Erythroblast (primary cell): ENCODE measurements at places on chromosomes 5 and 9.

GRCh38 chr9:110186254-110186653 lies 21.7 kb downstream of the C9orf152 start:
- no peak for DNase-seq

DNA sequence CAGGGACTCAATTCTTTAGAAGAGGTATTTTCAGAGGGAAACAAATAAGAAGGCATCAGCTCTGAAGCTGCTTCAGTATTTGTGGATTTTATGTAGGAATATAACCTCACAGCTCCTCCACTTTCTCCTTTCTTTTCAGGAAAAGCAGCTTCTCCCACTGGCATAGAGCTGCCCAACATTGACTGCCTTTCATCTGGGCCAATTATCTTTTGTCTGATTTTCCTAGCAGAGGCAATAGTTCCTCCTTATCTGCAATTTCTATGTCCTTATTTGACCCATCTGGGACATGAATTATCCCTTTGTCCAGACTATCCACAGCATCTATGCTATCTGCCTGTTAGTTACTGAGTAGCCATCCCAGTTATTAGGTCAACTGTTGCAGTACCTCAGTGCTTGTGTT lies 1671.2 kb upstream of the ACO1 start:
- DNase-seq: no peak

- DNase-seq: no peak
These were observed 1216.5 kb upstream of the CDH9 start for GRCh38 chr5:28254846-28255245.

- no peak for DNase-seq
These were observed 97.0 kb upstream of the VLDLR start for GRCh38 chr9:2524601-2525000.

- no peak for DNase-seq
These were observed 27.3 kb upstream of the RNU6ATAC start for GRCh38 chr9:134191455-134192209.

DNA sequence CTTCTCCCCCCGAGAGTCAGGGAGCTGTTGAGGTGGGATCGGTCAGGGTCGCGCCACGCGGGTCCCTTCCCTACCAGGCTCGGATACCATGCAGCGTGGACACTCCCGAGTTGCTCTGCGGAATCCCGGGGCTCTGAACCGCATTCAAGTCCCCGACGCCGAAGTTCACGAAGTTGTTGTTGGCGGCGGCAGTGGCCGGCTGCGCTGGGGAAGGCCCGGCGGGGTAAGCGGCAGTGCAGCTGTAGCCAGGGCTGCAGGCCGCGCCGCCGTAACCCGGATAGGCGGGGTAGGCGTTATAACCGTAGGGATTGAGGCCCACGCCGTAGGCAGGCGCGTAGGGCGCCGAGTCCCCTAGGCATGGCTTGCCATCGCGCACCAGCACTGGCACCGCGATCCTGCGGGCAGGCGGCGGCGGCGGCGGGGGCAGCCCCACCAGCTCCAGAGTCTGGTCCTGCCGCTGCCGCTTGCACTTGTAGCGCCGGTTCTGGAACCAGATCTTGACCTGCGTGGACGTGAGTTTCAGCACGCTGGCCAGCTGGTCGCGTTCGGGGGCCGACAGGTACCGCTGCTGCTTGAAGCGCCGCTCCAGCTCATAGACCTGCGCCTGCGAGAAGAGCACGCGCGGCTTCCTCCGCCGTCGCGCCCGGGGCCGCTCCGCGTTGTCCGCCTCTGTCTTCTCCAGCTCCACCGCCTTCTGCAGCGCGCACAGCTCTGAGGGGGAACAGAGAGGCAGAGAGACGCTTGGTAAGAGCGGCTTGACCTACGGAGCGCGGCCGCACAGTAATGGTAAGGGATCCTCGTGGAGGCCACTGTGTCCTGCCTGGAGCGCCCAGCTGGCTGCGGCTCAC lies 2.3 kb downstream of the NKX2-5 start:
- DNase-seq: no peak

DNA sequence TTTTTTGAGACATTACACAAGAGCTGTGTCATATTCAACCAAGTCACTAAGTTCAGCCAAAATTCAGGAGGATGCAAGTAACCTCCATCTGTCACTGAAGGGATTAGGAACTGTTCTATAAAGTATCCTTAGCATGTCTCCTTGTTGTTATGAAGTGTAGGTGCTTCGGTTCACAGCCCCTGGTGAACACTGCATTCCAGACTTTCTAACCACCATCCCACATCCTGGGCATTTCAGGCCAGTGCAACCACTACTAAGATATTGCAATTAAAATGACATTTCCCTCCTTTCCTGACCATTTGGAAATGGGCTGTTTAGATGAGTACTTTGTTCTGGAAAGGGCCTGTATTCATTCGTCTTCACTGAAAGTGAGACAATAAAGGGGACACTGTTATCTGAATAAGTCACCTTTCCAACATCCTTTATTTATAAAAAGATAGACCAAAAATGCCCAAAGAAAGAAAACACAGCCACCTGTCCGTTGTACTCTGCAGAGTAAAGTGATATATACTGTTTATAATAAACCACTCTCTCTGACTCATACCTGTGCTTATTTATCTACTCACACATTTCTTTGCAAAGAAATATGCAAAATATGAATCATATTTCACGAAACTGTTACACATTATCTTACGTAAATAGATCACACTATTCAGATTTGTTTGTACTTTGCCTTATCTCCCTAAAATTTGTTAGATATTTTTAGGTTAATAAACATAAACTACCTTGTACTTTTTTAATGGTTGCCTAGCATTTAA lies 861.9 kb downstream of the CDH18 start:
- no peak for DNase-seq

DNA sequence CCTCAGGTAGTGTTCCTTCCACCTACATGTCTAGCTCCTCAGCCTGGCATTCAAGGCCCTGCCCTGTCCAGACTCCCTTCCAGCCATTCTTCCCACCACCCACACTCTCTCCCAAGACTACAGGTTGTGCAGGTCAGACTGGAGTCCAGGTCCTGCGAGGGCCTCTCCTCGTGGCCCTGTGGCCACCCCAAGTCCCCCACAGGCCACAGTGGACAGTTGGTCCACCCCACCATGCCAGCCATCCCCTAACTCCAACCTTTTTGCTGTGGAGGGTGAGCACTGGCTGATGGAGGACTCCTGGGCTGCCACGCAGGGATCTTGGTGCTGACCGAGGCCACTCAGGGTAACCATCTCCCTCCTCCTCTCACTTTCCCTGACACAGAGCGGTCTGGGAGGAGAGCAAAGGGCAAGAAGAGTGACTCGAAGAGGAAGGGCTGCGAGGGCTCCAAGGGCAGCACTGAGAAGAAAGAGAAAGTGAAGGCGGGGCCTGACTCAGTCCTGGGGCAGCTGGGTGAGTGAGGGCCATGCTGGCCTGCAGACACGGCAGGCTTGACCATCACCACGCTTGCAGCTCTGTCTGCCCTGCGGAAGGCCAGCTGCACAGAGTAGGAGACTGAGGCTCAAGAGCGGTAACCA lies 51.0 kb downstream of the JADE2 start:
- no peak for DNase-seq

- DNase-seq: peak; percentile 67
These were observed 5.9 kb downstream of the FAM78A start for GRCh38 chr9:131270171-131271015.

GRCh38 chr5:140694276-140694675 lies 3.0 kb downstream of the HARS2 start:
- no peak for DNase-seq

DNA sequence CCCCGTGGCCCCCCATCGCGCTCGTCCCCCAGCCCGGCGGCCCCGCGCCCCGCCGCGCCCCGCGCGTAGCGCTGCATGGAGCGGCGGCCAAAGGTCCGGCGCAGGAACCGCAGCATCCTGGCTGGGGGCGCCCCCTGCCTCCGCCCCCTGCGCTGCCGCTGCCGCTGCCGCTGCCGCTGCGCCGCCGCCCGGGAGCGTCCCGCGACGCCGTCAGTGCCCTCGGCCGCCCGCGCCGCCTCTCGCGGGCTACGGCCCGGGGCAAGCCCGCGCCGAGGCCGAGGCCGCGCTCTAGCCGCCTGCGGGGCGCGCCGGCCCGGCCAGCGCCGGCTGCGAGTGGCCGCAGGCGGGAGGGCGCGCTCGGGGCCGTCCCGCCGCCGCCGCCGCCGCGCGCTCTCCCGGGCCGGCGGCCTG lies 523 bp downstream of the EPB41L4B start:
- peak; percentile 23 for DNase-seq

- no peak for DNase-seq
These were observed 286.4 kb downstream of the EBF1 start for GRCh38 chr5:158813275-158813674.

GRCh38 chr9:126342621-126343031 lies 16.0 kb downstream of the MVB12B start:
- no peak for DNase-seq

DNA sequence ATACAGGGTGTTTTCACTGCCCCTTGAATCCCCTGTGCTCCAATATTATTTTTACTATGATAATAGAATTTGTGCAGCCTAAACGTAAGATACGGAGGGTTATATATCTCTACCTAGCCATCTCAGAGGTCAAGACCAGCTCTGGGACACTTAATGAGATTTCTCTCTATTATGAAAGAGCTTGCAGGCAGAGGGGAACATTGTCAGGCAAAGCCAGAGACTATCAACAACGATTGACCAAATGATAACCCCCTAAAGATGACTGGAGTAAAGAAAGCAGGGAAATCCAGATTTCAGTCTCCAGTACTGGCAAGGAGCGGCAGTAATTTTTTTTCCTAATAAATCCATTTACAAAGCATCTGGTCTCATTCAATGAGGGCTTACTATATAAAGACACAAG lies 59.8 kb upstream of the LPAR1 start:
- no peak for DNase-seq

GRCh38 chr5:156678484-156678883 lies 171.6 kb upstream of the PPP1R2B start:
- DNase-seq: no peak

DNA sequence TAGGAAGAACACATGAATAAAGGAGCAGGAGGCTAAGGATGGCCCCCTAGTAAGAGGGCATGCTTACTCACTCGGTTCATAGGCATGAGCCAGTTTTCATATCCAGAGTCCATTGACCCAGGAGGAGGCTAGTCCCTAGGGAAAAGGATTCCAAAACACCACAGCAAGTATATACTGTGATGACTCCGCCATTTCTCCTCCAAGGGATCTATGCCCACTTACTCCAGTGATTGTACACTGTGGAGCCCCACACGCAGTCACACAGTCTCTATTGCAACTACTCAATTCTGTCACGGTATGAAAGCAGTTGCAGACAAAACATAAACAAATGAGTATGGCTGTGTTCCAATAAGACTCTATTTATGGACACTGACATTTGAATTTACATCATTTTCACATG lies 117.7 kb upstream of the ALDH1B1 start:
- DNase-seq: no peak

DNA sequence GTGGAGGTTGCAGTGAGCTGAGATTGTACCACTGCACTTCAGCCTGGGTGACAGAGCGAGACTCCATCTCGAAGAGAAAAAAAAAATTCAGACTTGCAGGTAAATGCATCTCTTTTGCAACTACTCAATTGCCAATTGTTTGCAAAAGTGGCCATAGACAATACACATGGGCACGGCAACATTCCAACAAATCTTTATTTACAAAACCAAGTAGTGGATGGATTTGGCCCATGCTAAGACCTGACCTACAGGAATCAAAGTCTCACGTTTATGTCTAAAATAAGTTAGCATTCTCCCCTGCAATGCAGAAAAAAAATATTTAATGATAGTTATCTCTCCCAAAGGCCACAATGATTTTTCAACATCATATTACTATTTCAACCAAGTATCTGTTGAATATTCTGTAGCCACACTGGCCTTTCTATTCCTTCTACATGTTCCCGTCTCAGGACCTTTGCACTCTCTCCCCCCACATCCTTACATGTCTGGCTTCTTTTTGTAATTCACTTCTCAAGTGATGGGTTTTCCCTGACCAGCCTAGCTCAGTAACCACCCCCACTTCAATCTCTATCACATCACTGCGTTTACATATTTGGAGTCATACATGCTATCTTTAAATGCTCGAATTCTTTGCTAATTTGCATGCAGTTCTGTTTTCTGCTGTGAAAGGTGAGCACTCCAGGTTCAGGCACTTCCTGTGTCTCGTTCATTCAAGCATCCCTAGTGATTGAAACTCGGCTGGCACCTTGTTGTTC lies 54.2 kb downstream of the FNBP1 start:
- no peak for DNase-seq

GRCh38 chr5:78758169-78758839 lies 109.7 kb upstream of the LHFPL2 start:
- DNase-seq: no peak

DNA sequence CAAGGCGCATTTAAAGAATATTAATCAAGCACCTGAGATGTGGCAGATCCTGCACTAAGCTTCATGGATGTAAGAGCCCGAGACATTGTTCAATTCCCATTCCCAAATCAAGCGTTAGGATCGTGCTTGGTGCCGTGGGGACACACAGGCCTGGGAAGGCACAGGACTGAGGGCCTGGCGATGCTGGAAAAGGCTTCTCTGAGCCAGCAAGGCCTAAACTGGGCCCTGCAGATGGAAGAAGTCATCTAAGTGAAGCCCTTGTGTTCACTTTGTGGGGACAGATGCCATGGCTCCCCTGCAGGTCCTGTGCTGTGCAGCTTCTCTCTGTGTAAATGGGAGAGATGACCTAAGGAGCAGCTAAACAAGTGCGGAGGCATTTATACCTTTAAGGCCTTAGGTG lies 83.9 kb downstream of the LIFR start:
- DNase-seq: no peak

DNA sequence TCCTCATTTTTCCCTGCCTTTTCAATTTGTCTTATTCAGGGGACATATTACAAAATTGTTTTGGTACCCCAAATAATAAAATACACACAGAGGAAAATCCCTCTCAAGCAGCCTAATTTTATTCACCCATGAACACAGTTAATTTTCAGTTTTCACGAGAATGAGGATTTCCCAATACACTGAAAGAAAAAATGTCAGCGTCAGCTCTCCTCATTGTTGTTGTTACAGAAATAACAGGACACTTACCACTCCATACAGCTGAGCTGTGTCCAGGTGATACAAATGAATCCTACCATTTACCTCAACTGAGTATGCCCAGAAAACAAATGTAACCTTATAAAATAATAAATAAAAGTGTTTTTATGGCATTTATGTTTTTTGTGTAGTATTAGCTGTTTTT lies 144.6 kb upstream of the PCA3 start:
- DNase-seq: no peak

DNA sequence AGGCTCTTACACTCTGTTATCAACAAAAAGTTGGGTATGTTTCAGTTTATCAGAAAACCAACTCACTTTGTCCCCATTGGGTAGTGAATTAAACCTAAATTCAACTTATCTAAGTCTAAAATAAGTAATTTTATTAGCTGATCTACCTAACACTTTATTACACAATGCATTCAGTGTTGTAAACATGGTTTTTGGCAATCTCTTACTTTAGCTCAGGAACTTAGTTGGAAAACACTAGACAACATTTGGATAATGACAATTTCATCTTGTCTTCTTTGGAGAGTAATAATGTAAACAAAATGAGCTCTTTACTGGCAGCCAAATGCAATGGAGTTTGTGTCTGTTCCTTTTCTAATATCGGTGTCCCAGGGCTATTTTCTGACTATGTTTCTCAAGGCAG lies 33.0 kb downstream of the FGF10 start:
- DNase-seq: no peak

GRCh38 chr5:157912621-157913325 lies 53.8 kb upstream of the CLINT1 start:
- DNase-seq: no peak
